Diencephalon (tissue), 1 donor: ENCODE measurements at places on chromosomes 11 and 22. TPM values are rescaled to one million over a fixed set of nuclear protein-coding genes. Genes with fewer than 3 reads are reported as not detected.

Gene CENATAC
- total RNA-seq = 38.5 TPM

Gene MYO7A
- 3.5 TPM for total RNA-seq

Gene NOX4
- total RNA-seq = 9.7 TPM

Gene MYOD1
- not detected for total RNA-seq

Gene IGLL5
- not detected for total RNA-seq

Gene FEN1
- total RNA-seq = 20.5 TPM

Gene GLB1L3
- total RNA-seq = 1.8 TPM

Gene USP28
- 28.8 TPM for total RNA-seq
